ENCODE measurements at places on chromosomes 16 and 17.

- no peak for DNase-seq
These were observed 9.4 kb downstream of the OR4D2 start for GRCh38 chr17:58176200-58176599.

GRCh38 chr16:3065742-3066439 is 451 bp downstream of the IL32 start:
- DNase-seq: no peak

GRCh38 chr17:57276621-57277020 is 20.3 kb downstream of the MSI2 start:
- no peak for DNase-seq

DNA sequence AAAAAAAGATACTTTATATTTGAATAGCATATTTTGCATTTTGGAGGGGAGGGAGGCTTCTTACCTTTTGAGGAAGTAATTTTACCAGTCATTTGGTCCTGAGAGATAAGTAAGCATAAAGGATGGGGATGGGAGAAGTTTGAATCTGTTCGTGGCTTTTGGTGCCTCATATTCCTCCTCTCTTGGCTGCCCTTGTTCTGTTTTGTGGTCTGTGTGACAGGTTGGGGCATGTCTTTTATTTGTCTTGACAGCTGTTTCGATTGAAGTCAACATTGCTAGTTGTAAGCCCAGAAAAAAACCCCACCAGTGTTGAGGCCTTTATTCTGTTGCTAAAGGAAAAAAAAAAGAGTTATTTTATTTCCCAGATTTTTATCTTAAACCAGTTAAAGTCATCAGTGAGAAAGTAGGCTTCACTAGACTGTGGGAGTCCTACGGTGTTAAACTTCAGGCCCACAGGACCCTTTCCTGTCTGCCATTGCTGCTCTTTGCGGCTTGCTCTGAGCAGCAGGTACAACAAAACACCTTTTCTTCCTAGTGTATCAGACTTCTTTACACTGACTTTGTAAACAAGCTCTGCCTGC is 11.4 kb downstream of the SLC7A6 start:
- no peak for DNase-seq

DNA sequence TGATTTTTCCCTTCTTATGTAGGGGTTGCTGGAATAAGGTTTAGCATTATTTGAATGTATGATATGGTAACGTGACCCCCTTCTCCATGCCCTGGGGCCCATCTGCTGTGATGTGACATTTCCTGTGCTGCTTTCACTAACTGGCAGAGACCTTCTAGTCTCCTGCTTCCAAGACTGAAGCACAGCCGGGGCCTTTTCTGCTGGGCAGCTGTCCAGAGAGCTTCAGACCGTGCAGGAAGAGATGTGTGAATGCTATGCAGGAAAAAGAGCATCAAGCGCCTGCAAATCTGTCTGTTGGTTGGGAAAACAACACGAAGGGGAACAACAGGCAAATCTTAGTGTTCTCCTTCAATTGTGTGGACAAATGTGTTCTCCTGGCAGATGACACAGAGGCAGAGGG is 128.5 kb downstream of the SPACA3 start:
- DNase-seq: no peak

GRCh38 chr16:3625911-3626732 is 14.7 kb upstream of the SLX4 start:
- no peak for DNase-seq
